ENCODE measurements at places on chromosomes 1 and 21.

DNA sequence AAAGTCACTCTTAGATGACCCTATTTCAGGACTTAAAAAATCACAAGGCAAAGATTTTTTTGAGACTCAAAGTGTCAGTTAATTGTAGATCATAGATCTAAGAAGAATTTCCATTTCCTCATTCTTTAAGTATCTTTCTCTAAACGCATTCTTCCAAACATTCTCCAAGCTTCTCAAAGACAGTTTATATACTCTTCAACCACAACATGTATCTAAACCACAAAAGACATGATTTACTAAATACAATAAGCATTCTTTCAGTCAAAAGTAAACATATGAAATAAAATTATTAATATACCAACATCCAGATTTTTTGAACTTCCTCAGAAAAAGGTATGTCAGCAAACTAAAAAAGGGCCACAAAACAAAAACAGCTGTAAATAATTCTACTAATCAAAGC is 24.4 kb downstream of the RC3H1 start:
- DNase-seq = no peak

DNA sequence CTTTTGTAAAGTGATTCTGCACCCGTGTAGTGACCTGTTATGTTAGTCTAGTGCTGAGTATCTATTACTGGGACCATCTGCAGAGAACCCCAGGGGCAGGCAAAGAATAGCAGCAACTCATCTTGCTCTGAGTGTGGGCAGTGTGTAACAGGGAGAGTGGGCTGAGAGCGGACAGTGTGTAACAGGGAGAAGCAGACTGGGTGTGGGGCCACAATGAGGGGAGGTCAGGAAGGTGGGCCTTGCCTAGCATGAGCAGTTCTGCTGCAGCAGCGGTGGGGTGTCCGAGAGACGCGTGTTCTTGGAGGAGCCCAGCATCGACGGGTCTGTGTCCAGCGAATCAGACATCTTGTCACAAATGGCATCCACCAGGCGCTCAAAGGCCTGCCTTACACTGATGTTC is 41.2 kb upstream of the NRDC start:
- no peak for DNase-seq

DNA sequence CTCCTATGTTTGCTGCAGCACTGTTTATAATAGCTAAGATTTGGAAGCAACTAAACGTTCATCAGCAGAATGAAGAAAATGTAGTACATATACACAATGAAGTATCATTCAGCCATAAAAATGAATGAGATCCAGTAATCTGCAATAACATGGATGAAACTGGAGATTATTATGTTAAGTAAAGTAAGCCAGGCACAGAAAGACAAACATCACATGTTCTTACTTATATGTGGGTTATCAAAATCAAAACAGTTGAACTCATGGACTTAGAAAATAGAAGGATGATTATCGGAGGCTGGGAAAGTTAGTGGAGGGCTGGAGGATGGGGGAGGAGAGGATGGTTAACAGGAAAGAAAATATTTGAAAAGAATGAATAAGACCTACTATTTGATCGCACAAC is 1017.6 kb downstream of the KCNT2 start:
- DNase-seq = no peak

GRCh38 chr21:31658053-31658452 is 1.4 kb upstream of the SOD1 start:
- DNase-seq = no peak

DNA sequence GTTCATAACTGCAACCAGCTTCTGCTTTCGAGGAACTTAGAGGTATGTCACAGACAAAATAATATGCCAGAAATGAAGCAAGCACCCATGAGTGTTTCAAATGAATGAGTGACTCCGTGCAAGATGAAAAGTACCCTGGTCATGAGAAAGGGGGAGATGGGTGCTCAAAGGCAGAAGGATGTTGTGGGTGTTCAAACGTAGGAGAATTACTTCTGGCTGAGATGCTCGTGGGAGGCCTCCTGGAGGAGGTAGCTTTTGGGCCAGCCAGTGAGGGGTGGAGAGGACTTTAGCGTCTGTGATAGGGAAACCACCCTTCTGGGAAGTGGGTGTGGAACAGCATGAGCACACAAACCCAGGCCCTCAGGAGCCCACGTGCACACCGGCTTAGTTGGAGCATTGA is 113.8 kb downstream of the SYF2 start:
- no peak for DNase-seq

- DNase-seq = no peak
Measured at GRCh38 chr1:23187637-23188036, 19.0 kb upstream of the LUZP1 start.

Data from AG09309 (cell line).